ENCODE measurements at places on chromosomes 5 and 9.
A peak's percentile ranks its signal among the peaks of the same experiment; 100 is the strongest.

DNA sequence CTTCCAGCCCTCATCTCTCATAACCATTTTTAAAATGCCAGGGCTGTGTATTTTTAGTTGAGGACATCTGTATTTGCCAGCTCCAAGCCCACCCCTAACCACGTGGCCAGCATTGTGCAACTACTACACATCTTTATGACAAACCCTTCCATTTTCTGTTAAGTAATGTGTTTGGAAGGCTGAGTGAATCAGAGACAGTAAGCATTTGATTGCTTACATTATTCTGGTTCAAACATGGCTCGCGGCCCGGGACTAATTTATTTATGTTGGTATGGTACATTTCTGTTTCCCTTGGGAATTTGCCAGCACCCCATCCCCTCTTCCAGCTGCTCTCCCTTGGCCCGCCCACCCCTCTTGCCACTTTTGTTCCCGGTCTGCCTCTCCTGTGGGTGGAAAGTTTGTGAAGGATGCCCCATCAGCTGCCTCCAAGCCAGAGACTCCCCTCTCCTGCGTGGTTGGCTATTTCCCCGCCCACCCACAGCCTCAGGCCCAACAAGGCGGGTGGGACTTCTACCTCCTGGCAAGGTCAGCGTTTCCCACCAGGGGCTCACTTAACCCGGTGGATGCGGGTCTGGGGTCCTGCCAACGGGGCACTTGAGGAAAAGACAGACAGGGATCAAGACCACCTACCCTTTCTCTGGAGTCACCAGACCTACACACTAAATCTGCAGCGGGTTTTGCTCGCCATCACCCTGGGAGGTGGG, 162.2 kb downstream of the HSD17B3 start:
- peak; percentile 86 for DNase-seq

DNA sequence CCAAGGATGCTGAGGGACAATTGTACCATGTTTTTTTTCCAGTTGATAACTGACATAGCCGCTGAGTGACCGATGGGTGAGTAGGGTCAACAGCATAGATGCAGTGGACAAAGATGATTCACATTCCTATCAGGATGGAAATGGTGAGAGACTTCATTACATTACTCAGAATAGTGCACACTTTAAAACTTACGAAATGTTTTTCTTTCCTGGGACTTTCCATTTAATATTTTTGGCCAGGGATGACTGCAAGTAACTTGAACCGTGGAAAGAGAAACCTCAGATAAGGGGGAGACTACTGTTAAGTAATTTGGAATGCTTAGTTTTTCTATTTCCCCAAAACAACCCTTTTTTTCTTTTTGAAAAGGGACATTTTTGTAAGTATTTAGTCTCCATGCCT, 3.0 kb upstream of the TUSC1 start:
- no peak for DNase-seq

- no peak for DNase-seq
Measured at GRCh38 chr5:143699121-143699520, 112.8 kb upstream of the HMHB1 start.

GRCh38 chr9:101400120-101400519, 1.5 kb downstream of the ZNF189 start:
- peak; percentile 16 for DNase-seq

DNA sequence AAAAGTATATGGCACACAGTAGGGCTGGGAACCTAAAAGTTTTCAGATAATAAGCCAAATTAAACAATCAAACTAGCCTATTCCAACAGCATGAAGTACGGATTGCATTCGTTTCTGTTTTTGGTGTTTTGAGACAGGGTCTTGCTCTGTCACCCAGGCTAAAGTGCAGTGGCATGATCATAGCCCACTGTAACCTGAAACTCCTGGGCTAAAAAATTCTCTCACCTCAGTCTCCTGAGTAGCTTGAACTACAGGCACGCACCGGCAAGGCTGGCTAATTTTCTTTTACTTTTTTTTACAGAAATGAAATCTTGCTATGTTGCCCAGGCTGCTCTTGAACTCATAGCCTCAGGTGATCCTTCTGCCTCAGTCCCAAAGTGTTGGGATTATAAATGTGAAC, 5.2 kb downstream of the RFX3 start:
- DNase-seq, result no peak

All from hepatocyte (in vitro differentiated cells).